ENCODE measurements at places on chromosomes 2 and 18.

GRCh38 chr2:149470046-149470445, 117.5 kb downstream of the MMADHC start:
- no peak for DNase-seq

DNA sequence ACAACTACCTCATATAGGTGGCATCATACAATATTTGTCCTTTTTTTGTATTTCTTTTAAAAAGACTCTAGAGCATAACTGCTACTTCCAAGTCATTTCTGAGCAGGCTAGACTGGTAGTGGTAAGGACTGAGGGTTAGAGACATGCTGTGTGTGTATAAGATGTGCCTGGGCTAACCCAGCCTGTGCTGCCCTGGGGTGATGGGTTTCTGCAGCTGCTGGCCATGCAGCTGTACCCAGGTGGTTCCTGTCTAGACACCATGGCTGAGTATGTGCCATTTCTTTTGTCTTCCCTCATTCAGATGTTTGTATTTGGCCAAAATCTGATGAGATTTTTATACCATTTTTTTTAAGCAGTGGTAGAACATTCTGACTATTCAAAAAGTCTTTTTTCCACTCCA, 40.0 kb downstream of the MERTK start:
- DNase-seq = no peak

GRCh38 chr18:13455960-13456481, 237.5 kb downstream of the LDLRAD4 start:
- DNase-seq = peak; percentile 52

DNA sequence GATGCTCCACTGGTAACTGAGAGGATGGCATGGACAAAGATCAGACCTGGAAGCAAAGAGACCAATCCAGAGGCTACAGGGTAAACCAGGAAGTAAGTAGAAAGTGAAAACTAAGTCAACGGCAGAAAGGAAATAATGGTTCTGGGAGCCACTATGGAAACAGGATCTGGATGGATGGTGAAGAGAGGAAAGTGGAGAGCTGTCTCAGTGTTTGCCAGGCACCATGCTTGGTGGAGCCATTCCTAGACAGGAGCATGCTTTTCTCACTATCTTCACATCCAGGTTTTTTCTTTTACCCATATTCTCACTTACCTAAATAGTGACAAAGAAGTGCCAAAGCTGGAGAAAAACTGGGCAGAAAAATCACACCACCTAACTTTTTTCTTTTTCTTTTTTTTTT, 22.2 kb downstream of the ZNF521 start:
- DNase-seq = no peak

GRCh38 chr2:133787207-133787606, 218.9 kb upstream of the NCKAP5 start:
- DNase-seq = no peak

DNA sequence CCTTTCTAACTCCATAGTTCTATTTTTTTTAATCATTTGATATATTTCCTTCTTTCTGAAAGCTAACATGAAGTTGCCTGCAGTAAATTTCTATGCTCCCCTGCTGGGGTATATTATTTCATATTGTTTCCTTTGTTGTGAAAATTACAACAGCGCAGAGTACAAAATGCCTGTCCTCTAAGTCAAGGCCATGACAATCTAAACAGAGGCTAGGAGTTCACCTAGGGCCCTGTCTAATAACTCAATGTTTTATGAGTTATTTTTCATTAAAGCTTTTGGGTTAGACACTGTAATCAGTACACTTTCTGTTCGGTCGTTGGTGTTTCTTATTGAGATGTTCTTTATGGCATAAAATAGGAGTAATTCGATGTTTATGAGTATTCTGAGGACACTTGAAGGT, 111.2 kb downstream of the OSR1 start:
- DNase-seq = no peak

DNA sequence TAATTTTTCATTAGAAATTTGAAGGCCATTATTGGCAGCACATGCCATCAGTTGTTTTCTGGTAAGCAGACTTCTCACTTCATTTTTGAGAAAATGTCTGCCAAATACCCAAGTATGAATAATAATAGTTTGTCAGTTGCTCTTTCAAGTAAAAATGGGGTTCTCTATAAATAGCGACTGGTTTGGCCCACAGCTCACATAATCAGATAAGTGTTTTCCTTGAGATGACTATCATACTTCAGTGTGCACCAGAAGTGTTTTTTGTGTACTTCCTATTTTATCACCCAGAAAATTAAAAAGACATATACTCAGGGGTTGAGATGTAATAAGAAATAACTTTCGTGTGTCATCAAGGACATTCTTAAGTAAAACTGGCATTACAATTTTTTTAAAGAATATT, 147.1 kb downstream of the PHLPP1 start:
- DNase-seq = no peak

DNA sequence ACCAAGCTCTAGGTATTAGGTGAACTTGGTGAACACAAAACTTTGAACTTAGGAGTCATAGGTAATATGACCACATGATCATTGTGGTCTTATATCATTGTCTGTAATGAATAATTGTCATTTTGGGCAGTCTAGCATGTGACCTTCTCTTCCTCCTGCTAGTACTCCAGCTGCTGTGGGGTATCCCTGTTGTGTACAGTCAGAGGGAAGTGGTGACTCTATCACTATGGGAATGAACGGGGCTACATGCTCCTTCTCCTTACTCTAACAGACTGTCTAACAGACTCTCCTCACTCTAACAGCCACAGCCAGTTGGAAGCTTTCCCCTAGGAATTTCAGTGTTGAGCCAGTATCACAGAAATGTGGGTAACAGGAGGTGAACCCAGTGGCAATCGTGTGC, 68.2 kb upstream of the NEDD4L start:
- no peak for DNase-seq

GRCh38 chr2:28639836-28640235, 111.8 kb upstream of the PPP1CB start:
- no peak for DNase-seq

DNA sequence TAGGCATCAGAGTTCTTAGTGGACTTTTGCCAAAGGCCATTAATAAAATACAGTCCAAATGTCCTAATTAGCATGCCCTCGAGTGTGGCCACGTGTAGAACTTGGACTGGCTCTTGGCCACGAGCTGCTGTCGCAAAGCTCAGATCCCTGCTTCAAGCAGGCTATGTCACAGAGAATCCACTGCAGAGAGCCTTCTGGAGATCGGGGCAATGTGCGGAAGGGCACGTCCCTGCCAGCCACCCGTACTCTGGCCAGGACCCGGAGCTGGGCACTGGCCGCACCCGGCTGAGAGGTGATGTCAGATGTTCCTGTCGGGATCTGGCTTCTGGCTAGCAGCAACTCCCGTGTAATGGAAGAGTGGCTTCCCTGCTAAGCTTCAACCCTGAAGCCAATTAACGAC, 432.7 kb upstream of the ID2 start:
- no peak for DNase-seq

- DNase-seq = no peak
Measured at GRCh38 chr2:68831686-68832232, 39.4 kb downstream of the BMP10 start.

GRCh38 chr18:38790303-38790702, 1224.7 kb upstream of the CELF4 start:
- no peak for DNase-seq

- DNase-seq = no peak
Measured at GRCh38 chr18:10515456-10515855, 10.4 kb upstream of the NAPG start.

DNA sequence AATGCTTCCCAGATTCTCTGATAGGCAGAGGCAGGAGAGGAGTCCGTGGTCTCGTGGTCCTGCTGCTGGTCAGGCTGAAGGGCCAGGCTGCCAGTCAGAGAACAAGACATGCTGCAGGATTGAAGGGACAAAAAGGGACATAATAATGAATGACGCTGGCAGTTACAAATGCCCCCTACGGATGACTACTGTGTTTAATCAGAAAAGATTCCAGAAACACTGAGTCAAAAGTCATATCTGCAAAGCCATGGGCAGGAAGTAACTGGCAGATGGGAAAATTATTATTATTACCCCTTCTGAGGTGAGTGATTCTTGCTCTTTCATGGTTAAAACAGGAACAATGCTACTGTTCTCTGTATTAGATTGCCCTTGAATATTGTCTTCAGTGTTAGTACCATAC, 19.0 kb downstream of the LCT start:
- DNase-seq = no peak

DNA sequence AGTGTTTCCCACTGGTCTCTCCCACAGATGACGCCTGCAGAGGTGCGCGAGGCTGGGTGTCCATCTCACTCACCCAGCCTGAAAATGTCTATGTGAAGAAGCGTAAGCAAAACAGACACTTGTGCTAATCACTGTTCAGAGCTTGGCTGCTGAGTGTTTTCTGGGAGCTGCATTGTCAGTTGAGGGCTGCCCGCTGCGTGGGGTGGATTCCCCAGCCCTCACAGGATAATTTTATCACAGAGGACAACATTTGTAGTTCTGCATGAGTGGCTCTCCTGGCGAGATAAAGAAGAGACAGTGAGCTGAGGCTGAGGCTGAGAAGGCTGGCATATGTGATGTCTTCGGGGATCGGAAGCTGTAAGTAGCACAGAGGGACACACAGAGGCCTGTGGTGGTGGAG, 16.2 kb upstream of the CAPN13 start:
- DNase-seq = no peak
